Astrocyte of the hippocampus (primary cell): ENCODE measurements at places on chromosomes 1 and 21.

DNA sequence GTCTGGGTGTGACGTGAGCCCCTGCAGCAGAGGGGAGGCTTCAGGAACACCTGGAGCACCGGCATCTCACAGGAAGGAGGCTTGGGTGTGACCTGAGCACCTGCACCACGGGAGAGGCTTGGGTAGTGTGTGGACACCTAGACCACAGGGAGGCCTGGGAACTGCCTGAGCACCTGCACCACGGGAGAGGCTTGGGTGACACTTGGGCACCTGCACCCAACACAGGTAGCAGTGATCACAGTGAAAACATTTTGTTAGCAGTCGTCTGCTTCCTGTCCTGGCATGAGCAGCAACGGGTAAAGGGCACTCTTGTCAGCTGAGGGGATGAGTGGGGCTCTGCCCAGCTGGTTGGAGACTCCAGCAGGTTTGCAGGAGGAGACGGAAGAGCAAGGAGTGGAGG lies 22.4 kb downstream of the LRRC3 start:
- DNase-seq = no peak

DNA sequence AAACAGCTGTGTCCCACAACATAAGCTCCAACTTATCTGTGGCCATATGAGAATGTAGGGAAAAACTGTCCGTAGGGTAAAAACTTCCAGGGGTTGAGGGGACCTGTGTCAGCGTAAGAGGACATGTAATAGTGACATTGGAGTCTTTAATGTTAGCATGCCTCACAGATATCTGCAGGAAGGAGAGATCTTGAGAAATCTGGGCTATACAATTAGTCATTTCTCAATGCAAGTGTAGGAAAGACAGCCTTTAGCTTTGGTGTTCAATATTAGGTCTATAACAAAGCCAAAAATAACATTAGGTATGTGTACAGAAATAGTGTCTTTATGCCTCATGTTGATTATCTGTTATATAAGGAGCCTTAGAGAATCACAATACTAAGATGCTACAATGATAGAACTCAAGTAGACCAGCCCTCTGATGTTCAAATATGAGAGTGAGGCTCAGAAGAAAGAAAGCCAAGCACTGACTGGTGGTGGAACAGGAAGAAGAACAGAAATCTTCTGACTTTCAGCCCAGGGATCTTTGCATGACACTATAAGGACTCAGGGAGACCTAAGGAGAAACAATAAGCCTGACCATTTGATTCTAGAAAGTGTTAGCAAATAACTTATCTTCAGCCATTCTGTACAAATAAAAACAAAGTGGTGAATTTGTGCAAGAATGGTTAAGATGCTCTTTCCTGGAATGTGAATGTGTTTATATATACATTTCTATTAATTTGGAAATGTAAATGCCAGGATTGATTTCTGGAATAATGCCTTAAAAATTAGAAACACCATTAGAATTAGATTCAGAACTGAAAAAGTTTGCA lies 152.6 kb downstream of the ZC3H11B start:
- DNase-seq = no peak

GRCh38 chr1:47378147-47378546 lies 37.9 kb upstream of the FOXE3 start:
- DNase-seq = no peak

DNA sequence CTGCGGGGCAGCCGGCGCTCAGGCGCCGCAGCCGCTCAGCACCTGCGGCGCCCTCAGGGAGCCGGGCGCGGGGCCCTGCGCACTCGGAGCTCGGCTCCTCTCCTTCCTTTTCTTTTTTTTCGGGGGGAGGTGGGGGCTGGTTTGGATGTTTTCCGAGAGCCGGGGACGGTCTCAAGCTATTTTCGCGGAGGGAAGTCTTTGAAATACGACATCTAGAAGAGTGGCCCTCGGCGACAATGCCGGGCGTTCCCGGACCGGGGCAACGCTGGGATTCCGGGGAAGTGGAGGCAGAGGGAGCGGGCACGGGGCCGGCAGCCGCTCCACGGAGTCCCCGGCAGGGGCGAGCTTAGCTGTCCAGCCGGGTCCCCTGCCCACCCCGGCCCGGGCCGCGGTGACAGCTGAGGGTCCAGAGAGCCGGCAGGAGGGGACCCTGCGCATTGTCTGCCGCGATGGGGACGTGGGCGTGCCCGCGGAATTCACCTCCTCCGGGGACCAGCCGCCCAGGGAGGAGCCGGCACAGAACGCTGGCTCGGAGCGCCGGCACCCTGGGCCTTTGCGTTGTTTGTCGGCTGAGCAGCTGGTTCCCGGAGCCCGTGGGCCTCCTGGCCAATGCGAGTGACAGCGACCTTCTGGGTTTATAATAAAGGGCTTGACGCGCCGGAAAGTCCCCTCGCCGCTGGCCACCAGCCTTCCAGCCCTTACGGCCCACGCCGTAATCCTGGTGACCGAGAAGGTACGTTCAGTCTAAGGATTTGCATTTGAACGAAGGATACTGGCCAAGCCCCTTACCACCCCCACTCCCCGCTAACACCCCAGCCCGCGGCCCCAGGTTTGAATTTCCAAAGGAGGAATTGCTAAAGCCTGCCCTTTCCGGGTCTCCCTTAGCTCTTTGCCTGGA lies 582 bp downstream of the SLC37A1 start:
- DNase-seq = peak; percentile 62

DNA sequence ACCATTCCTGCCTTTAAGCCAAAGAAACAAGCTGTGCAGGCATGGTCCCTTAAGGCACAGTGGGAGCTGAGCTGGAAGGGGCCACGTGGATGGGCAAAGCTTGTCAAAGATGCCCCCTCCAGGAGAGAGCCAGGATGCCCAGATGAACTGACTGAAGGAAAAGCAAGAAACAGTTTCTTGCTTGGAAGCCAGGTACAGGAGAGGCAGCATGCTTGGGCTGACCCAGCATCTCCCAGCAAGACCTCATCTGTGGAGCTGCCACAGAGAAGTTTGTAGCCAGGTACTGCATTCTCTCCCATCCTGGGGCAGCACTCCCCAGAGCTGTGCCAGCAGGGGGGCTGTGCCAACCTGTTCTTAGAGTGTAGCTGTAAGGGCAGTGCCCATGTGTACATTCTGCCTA lies 1.3 kb upstream of the SLC50A1 start:
- peak; percentile 31 for DNase-seq

DNA sequence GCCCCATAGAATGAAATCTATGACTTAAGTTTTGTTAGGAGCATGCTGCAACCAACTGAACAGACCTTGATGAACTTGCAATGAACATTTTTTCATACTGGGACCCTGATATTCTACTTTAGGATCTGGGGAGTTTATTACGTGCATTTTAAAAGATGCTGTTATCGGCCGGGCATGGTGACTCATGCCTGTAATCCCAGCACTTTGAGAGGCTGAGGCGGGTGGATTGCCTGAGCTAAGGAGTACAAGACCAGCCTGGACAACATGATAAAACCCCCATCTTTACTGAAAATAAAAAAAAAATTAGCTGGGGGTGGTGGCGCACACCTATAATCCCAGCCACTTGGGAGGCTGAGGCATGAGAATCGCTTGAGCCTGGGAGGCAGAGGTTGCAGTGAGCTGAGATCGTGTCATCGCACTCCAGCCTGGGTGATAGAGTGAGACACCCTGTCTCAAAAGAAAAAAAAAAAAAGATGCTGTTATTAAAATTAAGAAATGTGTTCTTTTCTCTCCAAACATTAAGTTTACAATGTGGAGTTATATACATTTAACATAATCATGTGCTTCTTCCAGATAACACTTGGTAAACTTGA lies 7.1 kb downstream of the MPZL1 start:
- no peak for DNase-seq

DNA sequence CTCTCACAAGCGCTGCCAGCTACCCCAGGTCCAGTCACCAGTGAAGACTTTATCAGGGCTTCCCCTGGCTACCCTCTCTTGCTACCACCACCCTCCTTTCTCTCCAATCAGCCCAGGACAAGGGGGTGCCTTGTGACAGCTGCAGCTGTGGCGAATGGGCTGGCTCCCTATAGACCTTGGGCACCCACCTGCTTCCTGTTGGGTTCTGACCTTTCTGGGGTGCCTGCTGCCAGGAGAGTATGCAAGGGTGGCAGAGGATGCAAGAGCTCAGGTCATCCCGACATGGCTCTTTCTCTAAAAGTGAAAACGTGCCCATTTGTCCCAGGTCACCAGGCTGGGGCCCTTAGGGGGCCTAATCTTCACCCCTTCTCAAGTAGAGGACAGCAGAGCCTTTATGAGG lies 6.6 kb downstream of the KLHDC8A start:
- DNase-seq = no peak

DNA sequence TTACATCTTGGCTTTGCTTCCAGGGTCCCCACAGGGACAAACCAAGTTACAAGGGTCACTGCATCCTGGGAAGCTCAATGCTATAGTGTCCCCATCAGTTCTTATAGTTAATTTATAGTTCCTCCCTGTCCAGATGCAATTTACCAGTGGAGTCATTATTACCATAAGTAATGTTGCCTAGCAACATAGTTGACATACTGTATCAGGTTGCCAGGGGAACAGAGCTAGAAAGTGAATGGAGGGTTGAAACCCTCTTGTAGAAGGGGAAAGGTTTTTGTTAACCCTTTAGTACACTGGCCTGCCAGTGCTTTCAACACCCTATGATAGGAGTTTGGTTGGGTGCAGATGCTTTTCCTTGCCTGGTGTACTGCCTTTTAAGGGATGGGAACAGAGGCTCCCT lies 34.3 kb upstream of the TTC4 start:
- DNase-seq = peak; percentile 11

- peak; percentile 84 for DNase-seq
Observed at GRCh38 chr1:14441302-14441741, 157.2 kb upstream of the KAZN start.

GRCh38 chr1:167599957-167600581 lies 30.0 kb upstream of the RCSD1 start:
- peak; percentile 41 for DNase-seq

DNA sequence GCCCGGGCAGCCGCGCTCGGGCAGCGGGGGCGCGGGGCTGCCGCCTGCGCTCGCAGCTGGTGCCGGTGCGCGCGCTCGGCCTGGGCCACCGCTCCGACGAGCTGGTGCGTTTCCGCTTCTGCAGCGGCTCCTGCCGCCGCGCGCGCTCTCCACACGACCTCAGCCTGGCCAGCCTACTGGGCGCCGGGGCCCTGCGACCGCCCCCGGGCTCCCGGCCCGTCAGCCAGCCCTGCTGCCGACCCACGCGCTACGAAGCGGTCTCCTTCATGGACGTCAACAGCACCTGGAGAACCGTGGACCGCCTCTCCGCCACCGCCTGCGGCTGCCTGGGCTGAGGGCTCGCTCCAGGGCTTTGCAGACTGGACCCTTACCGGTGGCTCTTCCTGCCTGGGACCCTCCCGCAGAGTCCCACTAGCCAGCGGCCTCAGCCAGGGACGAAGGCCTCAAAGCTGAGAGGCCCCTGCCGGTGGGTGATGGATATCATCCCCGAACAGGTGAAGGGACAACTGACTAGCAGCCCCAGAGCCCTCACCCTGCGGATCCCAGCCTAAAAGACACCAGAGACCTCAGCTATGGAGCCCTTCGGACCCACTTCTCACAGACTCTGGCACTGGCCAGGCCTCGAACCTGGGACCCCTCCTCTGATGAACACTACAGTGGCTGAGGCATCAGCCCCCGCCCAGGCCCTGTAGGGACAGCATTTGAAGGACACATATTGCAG lies 3.0 kb downstream of the ARTN start:
- peak; percentile 75 for DNase-seq

GRCh38 chr1:3483380-3483779 lies 28.9 kb downstream of the ARHGEF16 start:
- no peak for DNase-seq

- DNase-seq = no peak
Observed at GRCh38 chr1:222037720-222038119, 295.8 kb upstream of the DUSP10 start.

DNA sequence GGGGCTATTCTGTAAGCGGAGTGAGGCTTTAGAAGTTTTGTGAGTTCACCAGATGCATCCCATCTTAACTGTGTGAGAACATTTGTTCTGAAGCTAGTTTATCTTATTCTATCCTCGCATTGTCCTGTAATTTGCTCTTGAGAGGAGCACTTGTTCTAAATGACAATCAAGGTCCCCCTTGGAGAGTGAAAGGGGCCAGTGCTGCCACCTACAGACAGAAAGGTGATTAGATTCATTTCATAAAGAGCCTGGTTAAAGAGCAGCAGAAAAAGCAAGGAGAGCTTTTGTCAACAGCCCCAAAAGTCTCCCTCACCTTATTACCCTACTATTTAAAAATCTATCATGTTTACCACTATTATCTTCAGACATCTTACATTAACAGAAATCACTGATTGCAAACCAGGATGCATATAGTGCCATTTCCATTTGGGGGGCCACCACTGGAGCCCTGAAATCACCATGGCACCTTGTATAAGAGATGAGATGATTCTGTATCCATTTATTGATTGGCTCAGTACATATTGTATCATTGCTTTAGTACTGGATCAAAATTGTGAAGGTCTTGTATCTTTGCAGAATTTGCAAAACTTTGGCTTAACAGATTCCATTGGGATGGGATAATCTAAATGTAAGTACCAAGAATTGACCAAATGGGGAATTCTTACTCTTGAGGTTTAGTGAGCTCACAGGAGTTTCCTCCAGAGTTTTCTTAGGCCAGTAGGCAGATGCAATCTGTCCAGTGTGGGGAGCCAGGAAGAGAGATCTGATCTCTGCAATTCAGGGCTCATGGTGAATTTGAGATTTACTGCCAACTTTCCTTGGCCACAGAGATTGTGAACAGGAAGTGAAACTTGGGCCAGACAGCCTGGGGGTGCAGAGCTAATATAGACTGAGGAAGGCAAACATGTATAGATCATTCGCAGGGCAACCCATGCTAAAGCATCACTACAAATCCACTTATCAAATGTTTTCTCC lies 64.3 kb upstream of the TRABD2B start:
- peak; percentile 71 for DNase-seq

- DNase-seq = no peak
Observed at GRCh38 chr1:59107516-59107915, 189.4 kb upstream of the FGGY start.

GRCh38 chr1:16065269-16065576 lies 8.2 kb downstream of the FAM131C start:
- DNase-seq = no peak

GRCh38 chr1:200266871-200267270 lies 143.0 kb downstream of the ZNF281 start:
- DNase-seq = no peak
